ENCODE measurements at places on chromosomes 4 and X. TPM values are rescaled to one million over a fixed set of nuclear protein-coding genes. Genes with fewer than 3 reads are reported as not detected.

The STARD8 gene
- total RNA-seq, result 1.6 TPM

The CT47B1 gene
- not detected for total RNA-seq

The NR3C2 gene
- total RNA-seq, result not detected

The XAGE2 gene
- total RNA-seq, result not detected

The FAM47C gene
- not detected for total RNA-seq

The TCEAL5 gene
- not detected for total RNA-seq

The CTPS2 gene
- 10.1 TPM for total RNA-seq

The TTC29 gene
- not detected for total RNA-seq

The PROM1 gene
- not detected for total RNA-seq
